ENCODE measurements at places on chromosomes 1 and 21. TPM values are rescaled to one million over a fixed set of nuclear protein-coding genes. Genes with fewer than 3 reads are reported as not detected.

- H3K36me3 ChIP-seq: no peaks in the 10 kb centered on the region
- H3K4me1 ChIP-seq: no peaks in the 10 kb centered on the region
- no peak overlapping the region for H3K4me3 ChIP-seq
- H3K27ac ChIP-seq: no peak overlapping the region
Observed at GRCh38 chr1:220701974-220702373, 11.8 kb downstream of the C1orf115 start.

DNA sequence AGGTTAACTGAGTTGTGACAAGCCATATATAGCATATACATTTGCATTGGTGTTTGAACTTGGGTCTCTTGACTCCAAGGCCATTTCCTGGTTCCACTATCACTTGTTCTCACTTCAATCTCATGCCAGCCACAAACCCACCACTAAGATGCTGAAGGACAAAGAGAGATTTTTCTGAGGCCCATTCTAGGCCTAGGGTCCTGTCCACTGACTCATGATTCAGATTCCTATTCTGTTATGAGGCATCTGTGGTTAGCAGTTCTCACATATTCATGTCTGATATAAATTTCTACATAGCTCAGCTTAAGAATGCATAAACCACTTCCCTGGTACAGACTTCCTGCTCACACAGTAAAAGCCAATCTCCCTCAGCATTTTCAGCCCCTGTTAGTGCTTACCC is 326.1 kb upstream of the BEND5 start:
- no peak overlapping the region for H3K27ac ChIP-seq
- no peaks in the 10 kb centered on the region for H3K4me1 ChIP-seq
- no peaks in the 10 kb centered on the region for H3K36me3 ChIP-seq
- no peaks in the 10 kb centered on the region for H3K27me3 ChIP-seq
- no peak overlapping the region for H3K4me3 ChIP-seq

DNA sequence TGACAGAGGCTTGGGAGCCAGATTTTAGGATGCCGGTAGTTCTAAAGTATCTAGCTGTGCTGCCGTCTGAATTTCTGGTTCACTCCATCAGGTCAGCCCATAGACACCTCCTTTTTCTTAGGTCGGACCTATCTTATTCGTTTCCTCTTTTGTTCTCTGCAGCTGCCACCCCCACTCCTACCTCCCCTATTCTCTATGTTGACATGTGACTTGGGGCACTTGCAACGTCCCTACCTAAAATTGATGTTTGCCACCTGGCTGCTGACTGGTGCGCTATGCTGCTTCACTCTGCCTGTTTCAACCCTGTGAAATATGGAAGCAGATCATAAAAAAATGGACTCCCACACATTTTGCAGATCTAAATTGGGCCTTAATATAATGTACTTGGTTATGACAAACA is 55.3 kb downstream of the PBX1 start:
- no peak overlapping the region for H3K4me3 ChIP-seq
- DNase-seq: no peak
- no peak overlapping the region for H3K27ac ChIP-seq
- H3K36me3 ChIP-seq: no peaks in the 10 kb centered on the region
- H3K4me1 ChIP-seq: peaks cover 8% of the 10 kb centered on the region

DNA sequence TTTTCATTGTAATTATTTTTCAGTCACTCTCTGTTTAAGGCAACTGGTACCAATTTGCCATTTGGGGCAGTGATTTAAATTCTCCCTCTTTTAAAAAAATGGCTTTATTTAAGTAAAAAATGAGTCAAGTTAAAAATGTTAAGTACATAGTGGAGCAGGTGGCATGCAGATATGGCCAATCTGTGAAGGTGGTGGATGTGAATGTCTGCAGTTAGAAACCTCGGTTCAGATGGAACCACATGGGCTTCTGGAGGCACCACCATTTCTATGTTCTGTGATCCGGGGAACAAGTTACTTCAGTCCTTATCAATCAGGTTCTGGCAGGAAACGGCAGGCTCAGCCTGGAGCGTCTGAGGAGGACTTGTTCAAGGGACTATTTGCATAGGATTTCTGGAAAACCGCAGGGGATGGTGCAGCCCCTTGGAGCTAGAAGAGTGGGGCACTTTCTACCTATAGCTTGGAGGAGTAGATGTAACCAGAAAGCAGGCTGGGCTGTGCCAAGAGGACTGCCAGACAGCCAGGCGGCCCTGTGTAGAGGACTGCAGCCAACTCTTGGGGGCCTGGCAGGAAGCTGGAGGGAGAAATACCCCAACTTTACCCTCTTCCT is 12.3 kb downstream of the IGSF21 start:
- no peaks in the 10 kb centered on the region for H3K4me1 ChIP-seq
- no peak overlapping the region for H3K27ac ChIP-seq
- no peaks in the 10 kb centered on the region for H3K27me3 ChIP-seq
- no peaks in the 10 kb centered on the region for H3K36me3 ChIP-seq

GRCh38 chr1:81304187-81304586 is 496.5 kb upstream of the ADGRL2 start:
- DNase-seq: peak; percentile 40
- no peaks in the 10 kb centered on the region for H3K4me1 ChIP-seq
- H3K4me3 ChIP-seq: no peak overlapping the region
- H3K27me3 ChIP-seq: no peaks in the 10 kb centered on the region
- no peaks in the 10 kb centered on the region for H3K36me3 ChIP-seq
- no peak overlapping the region for H3K27ac ChIP-seq

WRAP73 gene
- total RNA-seq: 15.2 TPM

RHEX gene
- total RNA-seq: not detected

EPHA8 gene
- not detected for total RNA-seq

DNA sequence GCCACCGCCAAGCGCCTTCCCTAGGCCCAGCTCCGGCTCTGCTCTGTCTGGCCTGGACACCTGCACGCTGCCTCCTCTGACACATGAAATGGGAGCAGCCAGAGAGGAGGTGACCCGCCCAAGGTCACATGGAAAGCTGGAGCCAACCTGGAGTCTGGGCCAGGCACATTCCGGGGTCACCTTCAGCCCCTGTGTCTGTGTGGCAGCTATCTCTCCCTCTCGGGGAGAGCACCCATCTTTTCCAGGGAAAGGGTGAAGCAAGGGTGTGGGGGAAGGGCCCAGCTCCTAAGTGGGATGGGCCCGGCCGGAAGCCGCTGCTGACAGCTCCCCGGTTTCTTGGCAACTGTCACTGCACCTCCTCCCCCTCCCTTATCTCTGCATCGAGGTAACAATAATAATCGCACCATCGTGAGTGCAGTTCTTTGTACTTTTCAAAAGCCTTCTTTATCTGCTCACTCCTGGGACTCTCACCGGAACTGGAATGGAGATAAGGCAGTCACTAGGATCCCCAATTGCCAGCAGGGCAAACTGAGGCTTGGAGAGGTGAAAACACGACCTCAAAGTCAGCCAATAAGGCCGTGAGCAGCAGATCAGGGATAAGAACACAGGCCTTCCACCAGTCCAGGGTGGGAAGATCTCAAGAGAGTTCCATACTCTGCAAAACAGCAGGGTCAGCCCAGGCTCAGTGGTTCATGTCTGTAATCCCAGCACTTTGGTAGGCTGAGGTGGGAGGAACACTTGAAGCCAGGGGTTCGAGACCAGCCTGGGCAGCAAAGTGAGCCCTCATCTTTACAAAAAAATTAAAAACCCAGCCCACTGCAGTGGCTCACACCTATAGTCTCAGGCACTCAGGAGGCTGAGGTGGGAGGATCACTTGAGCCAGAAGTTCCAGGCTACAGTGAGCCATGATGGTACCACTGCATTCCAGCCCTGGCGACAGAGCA is 36.9 kb downstream of the RAP1GAP start:
- peak; percentile 15 for DNase-seq
- H3K4me1 ChIP-seq: no peaks in the 10 kb centered on the region
- H3K36me3 ChIP-seq: no peaks in the 10 kb centered on the region
- no peak overlapping the region for H3K27ac ChIP-seq
- no peaks in the 10 kb centered on the region for H3K27me3 ChIP-seq

GRCh38 chr1:149927056-149927562 is 494 bp downstream of the SF3B4 start:
- H3K36me3 ChIP-seq: peaks cover 22% of the 10 kb centered on the region
- H3K27ac ChIP-seq: peak overlapping the region; percentile 93
- peak; percentile 34 for DNase-seq
- H3K4me3 ChIP-seq: peak overlapping the region; percentile 77

MDM4 gene
- 29.5 TPM for total RNA-seq

DNA sequence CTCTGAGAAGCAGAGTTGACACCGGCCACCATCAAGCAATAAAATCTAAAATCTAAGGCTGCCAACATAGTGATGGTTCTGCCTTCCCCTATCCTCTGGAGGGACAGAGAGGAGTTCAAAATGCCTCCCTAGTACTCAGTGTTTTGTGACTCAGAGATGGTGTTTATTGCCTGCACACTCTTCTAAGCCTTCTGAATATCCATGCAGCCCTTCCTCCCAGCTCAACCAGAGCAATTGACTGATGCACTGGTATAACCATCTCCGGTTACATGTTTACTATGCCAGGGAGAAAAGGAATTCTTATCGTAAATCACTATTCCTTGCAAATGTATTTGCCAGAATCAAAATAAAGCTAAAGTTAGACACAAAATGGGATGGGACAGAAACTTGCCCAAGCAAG is 132.9 kb upstream of the RAB4A start:
- no peak overlapping the region for H3K27ac ChIP-seq
- H3K27me3 ChIP-seq: no peaks in the 10 kb centered on the region
- H3K4me3 ChIP-seq: no peak overlapping the region
- DNase-seq: no peak

GRCh38 chr1:221783936-221784335 is 42.0 kb upstream of the DUSP10 start:
- DNase-seq: no peak
- no peak overlapping the region for H3K4me3 ChIP-seq
- no peaks in the 10 kb centered on the region for H3K4me1 ChIP-seq
- no peak overlapping the region for H3K27ac ChIP-seq
- H3K27me3 ChIP-seq: no peaks in the 10 kb centered on the region
- no peaks in the 10 kb centered on the region for H3K36me3 ChIP-seq

- no peak for DNase-seq
- no peaks in the 10 kb centered on the region for H3K27me3 ChIP-seq
- no peak overlapping the region for H3K27ac ChIP-seq
- H3K36me3 ChIP-seq: no peaks in the 10 kb centered on the region
Observed at GRCh38 chr1:76352741-76353435, 278.3 kb downstream of the ST6GALNAC3 start.

S100A7 gene
- not detected for total RNA-seq
